Stimulated activated CD4-positive, alpha-beta T cell treated with anti-CD3 and anti-CD28 coated beads, Interleukin-4, amount 100 ng/mL, for 1 hour (primary cell): ENCODE measurements at places on chromosomes 6 and 20.
A peak's percentile ranks its signal among the peaks of the same experiment; 100 is the strongest.

- no peak for DNase-seq
These were observed 114.3 kb downstream of the DST start for GRCh38 chr6:56528412-56528841.

- no peak for DNase-seq
These were observed 41.5 kb downstream of the CTCFL start for GRCh38 chr20:57483287-57484050.

- DNase-seq = peak; percentile 46
These were observed 131.6 kb upstream of the ESR1 start for GRCh38 chr6:151675746-151676459.

DNA sequence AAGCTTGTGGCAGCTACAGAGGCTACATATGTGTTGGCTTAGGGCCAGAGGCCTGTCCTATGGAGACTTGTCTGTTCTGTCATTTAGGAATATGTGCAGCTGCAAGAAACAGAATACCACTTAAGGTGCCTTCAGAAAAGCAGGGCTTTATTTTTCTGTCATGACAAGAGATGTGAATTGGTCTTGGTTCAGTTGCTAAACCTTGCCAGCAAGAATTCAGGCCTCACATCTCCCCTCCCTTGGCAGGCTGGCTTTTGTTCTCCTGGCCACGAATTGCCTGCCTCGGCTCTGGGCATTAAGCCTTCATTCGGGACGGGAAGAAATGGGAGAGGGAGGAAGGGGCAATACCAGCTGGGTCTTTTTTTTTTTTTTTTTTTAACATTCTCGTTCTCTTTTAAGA is 82.4 kb upstream of the TGM3 start:
- DNase-seq = no peak

GRCh38 chr20:20089018-20089417 is 36.7 kb downstream of the CFAP61 start:
- DNase-seq = no peak

DNA sequence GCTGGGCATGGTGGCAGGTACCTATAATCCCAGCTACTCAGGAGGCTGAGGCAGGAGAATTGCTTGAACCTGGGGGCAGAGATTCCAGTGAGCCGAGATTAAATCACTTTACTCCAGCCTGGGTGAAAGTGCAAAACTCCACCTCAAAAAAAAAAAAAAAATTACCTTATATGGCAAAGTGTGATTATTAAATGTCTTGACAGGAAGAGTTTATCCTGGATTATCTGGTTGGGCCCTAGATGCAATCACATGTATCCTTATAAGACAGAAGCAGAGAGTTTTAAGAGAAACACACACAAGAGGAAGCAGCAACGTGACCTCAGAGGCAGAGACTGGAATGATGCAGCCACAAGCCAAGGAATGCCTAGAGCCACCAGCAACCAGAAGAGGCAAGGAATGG is 11.0 kb downstream of the ADA start:
- no peak for DNase-seq

DNA sequence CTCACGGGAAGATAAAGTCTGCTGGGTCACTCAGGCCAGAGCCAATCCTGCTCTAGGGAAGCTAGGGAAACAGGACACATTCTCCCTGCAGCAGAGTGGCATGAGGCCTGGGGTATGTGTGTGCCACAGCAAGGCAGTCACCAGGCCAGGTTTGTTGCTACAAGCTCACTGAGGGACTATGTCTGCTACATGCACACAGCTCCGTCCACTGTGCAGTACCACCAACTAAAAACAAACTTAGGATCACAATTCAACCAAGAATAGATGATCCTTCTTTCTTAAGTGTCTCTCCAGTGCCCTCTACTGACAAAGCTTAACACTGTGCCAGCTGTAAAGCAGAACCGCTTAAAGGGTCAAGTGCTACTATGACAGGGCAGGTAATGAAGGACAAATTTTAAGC is 192.5 kb downstream of the PTPRK start:
- DNase-seq = no peak

DNA sequence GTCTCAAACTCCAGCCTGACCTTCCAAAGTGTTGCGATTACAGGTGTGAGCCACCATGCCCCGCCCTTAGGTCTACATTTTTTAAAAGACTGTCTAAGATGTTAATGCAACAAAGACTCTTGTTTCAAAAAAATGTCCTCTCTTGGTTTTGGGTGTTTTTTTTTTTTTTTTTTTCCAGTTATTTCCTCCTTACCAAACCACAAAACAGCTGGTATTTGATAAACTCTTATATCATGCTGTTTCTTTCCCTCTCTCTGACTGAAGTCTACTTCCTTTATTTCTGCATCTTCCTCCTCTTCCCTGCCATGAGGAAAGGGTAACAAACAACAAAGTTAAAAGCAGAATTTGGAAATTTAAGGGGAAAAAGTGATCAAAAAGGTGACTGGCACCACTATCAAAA is 21.2 kb downstream of the STK38 start:
- no peak for DNase-seq
